ENCODE measurements at places on chromosomes 6 and 20.

DNA sequence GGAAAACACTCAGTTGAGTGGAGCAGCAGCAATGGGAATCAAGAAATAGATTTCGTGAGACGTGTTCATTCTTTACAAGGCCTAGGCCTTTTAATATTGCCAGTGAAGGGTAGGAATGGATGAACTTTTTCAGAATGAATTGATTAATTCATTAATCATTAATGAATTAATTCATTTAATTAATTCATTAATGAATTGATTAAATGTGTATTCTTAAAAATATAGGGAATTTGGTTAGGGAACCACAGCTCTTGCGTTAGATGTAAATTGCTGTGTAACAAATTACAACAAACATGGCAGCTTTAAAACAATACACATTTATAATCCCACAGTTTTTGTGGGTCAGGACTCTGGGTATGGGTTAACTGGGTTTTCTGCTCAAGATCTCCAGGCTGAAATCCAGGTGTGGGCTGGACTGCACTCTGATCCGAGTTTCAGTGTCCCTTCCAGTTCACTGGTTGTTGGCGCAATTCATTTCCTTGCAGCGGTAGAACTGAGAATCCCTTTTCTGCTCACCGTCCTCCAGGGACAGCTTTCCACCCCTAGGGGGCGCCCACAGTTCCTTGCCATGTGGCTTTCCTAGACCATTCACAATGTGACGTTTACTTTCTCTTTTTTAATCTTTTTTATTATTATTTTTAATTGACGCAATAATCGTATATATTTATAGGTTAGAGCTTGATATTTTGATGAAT is 32.8 kb upstream of the BCAS1 start:
- peak; percentile 71 for DNase-seq

DNA sequence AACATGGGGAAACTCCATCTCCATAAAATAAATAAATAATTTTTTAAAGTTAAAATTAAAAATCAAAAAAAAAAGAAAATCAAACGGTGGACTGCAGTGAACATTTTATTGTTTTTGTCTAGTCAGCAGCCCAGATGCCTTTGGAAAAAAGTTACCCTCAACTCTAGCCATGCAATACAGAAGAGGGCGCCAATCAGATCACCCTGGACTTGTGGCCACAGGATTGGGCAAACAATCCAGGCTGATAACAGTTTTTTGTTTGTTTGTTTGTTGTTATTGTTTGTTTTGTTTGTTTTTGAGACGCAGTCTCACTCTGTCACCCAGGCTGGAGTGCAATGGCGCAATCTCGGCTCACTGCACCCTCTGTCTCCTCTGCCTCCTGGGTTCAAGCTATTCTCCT is 30.5 kb upstream of the NELFCD start:
- DNase-seq, result no peak

DNA sequence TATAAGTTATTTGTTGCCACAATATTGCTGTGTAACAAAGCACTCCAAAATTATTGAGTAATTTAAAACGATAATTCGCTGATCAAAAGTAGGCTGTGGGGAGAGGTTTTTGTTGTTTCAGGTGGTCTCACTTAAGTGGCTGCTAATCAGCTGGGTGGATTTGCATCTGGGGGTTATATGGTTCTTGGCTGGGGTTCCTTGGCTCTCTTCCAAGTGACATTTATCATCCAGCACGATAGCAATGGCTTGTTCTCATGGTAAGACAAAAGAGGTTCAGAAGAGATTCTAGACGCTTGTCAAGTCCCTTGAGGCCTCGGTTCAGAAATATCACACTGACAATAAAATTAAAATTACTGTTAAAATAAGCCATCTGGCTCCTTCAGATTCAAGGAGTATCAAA is 1648.8 kb downstream of the GRIK2 start:
- DNase-seq, result no peak

DNA sequence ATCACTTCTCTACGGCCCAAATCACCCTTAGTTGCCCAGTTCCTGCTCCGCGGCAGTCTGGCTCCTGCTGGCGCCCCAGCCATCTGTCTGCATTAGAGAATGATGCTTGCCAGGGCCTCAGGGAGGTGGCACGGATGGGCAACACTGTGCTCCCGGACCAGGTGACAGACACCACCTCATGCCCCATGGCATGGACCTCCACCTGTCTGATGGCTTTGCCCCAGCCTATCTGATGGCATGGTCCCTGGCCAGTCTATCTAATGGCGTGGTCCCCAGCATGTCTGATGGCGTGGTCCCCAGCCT is 18.8 kb upstream of the MRGBP start:
- DNase-seq, result no peak

DNA sequence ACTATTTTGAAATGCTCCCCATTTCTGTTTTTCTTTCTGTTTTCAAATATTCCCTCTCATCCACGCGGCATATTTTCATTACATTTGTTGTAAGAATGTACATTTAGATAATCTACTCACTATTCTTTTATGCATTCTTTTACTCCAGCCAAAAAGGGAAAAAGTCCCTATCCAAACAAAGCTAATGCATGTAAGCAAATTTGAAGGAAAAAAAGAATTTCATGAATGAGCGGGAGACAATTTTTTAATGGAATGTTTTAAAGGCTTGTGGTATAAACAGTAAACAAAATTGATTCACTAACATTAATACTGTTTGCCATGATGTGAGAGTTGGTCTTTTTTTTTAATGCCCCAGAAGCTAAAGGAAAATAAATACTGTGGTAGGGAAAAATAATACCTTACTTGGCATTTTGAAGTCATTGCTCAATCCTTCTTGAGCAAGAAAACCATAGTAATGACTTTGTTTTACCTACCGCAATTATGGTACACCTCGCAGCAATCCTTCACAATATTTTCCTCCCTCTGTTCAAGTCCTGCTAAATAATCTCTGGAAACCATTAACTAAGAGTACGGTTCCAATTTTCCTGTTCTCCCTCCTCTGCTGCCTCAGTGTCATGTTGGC is 79.0 kb downstream of the BACH2 start:
- no peak for DNase-seq

DNA sequence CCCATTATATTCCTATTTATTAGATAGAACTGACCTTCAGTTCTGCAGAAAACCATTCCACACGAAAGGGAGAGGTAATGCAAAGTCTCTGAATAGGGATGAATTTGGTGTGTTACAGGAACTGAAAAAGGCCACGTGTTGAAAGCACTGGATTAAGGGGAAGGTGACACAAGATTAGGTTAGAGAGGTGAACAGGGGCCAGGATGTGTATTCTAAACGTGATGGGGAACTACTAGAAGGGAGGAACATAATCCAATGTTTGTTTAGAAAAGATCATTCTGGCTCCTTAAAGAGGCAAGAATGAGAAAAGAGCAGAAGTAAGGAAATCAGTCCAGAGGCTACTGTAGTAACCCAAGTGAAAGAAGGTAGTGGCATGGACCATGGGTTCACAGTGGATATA is 6.3 kb upstream of the ZKSCAN8 start:
- no peak for DNase-seq

- DNase-seq, result peak; percentile 51
Observed at GRCh38 chr6:156698239-156699016, 78.8 kb upstream of the ARID1B start.

GRCh38 chr20:7161690-7162089 is 394.2 kb downstream of the BMP2 start:
- DNase-seq, result no peak

DNA sequence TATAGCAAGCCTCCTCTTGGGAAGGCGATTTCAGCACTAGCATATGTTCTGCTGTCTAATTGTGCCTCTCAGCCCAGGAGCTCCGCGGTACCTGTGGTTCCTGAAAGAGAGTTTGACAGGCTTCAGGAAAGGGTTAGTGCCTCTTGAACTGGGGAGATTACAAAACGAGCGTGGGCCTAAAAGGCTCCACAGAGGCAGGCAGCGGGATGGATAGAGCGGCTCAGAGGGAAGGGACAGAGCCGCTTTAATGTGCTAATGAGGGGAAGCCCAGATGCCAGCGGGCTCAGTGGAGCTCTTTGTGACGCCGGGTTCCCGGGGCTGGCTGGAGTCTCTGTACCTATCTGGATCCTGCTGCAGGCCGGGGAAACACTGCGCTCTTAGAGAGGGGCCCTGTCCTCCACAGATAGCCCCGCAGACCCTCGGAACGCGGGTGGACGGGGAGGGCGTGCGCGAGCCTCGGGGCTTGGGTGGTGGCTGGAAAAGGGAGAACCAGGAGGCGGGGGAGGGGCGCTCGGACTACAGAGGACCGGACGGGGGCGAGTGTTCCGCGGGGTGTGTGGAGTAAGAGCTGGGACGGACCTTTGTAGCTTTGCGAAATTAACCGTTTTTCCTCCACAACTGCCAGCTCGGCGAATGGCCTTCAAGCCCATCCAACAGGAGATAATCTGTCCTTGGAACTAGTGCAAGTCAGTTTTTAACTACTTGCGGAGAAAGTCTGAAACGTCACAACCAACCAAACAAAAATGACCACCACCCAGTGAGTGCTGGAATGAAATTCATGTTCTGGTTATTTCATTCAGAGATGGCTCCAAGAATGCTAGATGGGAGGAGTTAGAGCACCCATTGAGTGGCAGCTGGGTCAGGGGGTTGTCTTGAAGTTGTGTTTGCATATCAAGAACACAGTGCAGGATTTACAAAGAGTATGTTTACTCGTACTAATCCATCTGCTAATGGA is 13.0 kb downstream of the SLC35F1 start:
- no peak for DNase-seq

DNA sequence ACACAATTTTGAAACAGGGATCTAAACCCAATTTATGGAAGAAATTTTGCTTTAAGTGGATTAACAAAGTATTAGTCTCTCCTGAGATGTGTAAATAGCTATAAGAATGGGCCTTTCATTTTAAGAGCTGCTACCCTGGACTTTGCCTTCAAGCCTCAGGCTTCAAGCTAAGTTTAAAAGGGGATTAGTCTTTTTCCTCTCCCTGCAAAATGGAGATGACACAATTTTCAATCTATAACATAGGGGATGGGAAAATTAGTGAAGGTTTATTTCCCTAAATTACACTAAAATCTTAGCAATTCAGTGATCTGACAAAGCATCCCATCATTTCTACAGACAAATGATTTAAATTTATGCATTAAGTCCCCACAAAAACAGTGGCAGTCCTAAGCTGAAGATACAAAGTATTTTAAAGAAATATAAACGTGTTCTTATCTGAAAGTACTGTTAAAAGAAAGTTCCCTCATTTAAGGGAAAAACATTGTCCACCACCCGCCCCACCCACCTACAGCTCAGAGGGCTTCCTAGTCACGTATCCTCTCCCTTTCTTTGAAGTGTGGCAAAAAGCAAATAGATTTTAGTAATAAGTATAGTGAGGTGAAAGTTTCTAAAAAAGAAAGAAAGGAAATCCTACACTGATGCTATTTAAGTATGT is 14.5 kb downstream of the ARHGAP18 start:
- peak; percentile 31 for DNase-seq

- DNase-seq, result no peak
Observed at GRCh38 chr20:6341491-6341890, 218.7 kb upstream of the FERMT1 start.

DNA sequence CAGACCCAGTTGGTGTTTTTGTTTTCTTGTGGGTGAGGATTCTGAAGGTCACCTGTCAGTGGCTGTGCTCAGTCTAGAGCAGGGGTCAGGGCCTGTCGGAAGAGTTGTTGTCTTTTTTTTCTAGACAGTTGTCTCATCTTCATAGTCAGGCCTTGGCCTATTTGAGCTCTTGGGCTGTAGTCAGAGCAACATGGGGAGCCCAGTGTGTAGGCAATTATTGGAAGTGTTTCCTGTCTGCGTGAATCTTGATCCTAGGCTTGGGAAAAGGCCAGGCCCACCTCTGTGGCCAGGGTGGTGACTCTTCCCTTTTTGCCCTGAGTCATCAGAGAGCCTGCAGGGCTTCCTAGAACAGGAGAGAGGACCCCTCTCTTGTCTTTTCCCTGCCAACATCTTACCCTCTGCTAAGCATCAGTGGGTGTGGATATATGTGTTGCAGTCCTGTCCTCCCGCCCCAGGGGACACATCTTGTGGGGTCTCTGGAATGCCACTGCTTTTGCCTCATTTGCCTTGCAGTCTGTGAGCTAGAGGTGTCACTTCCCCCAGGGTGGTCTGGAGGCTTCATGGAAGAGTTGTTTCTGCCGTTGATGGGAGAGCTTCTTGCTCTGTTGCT is 11.4 kb downstream of the TJAP1 start:
- no peak for DNase-seq

GRCh38 chr6:47334334-47334733 is 24.6 kb upstream of the TNFRSF21 start:
- no peak for DNase-seq

DNA sequence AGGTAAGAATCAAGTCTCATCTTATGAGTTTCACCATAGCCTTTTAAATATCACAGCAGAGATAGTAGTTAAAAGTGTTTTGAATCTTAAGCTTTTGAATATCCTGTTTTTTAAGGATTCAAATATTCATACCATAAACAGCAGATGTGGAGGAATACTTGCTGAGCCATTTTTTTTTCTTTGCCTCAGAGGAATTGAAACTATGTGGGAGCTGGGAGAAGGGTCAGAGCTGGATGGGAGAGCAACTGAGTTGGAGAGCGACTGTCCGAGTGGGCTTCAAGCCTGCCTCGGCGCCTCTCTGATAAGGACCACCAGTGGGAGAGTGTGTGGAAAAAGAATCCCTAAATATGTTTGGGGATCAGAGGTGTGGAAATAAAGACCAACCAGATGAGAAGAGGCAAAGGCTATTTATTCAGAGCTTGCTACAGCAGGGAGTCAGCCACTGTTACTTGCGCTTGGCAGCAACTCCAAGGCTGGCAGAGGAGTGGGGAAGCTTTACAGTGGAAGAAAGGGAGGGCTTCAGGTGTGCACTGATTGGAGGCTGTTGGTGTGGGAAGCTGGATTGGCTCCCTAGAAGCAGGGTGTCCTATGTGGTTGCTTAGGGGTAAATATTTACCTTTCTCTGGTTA is 34.3 kb upstream of the MCUR1 start:
- DNase-seq, result no peak

DNA sequence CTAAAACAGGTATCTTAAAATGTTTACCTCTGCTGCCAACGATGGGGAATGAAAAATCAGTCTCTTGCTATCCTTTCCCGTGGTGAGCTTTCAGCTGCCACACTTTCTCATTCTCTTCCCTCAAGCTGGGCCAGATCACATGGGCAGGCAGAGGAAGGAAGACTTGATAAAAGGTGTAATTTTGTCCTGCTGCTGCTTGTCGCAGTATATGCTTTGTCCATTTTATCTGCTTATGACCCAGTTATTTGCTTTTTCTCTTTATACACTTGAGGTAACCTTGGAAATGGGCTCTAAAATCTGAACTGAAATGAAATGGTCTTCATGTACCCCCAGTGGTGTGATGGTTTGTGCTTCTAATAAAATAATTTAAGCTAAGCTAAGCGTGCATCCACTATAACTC is 695.9 kb upstream of the FLRT3 start:
- no peak for DNase-seq

GRCh38 chr6:37435816-37436215 is 2.8 kb downstream of the CMTR1 start:
- no peak for DNase-seq

DNA sequence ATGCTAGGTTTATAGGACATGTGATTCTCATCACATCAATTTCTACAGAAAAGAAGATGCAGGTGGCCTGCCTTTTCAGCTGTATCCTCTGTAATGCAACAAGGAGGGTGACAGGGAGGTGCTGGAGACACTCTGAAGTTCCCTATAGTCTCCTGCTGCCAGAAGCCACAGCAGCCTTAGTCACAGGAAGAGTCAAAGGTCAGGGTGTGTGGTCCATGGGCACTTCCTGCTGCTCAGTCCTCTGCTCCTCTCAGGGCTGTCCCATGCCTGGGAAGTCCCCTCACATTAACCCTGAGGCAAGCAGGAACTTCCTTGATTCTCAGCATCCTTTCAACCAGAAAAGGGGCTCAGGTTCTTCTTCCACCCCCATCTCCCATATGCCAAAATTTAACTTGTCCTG is 144.8 kb upstream of the FOXA2 start:
- DNase-seq, result no peak

GRCh38 chr6:30939473-30939872 is 1.3 kb upstream of the MUCL3 start:
- DNase-seq, result no peak

All from GM20000 (cell line).